ENCODE measurements at places on chromosomes 3 and 15.

DNA sequence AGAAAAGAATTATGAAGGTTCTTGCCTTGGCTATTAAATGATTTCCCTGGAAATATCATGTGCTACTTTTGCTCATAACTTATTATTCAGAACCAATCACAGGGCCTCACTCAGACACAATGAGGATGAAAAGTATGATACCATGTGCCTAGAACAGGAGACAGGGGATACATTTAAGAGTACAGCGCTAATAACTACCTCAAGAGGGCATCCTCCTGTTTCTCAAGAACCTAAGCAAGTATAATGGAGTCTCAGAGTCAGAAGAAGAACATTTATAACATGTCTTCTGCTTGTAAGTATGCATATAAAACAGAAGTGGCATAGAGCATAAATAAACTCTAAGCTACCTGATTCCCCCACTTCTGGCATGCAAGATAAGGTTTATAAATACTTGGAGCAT is 125.4 kb upstream of the MME start:
- DNase-seq = no peak

- peak; percentile 56 for DNase-seq
Observed at GRCh38 chr3:124620600-124621063, 109.6 kb upstream of the UMPS start.

DNA sequence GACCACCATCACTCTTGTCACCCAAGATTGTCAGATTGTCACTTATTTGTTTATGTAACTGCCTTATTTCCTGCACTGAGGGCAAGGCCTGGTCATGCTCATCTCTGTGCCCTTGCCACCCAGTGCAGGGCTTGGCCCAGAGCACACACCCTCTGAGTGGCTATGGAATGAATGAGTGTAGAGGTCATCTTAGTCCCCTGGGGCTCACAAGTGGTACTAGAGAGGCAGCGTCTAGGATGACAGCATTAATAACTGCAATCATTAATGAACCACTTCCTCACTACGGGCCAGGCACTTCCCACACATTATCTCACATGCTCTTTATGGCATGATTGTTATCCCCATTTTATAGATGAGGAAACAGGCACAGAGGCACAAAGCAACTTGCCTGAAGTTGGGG is 117.0 kb downstream of the SMAD6 start:
- DNase-seq = no peak

- no peak for DNase-seq
Observed at GRCh38 chr3:48459331-48459730, 12.8 kb downstream of the ATRIP start.

GRCh38 chr3:160448845-160449635 is 546 bp downstream of the TRIM59 start:
- no peak for DNase-seq

All from activated naive CD4-positive, alpha-beta T cell treated with anti-CD3 and anti-CD28 coated beads, Interleukin-2, amount 50 U/mL, for 72 hours (primary cell).